ENCODE measurements at places on chromosomes 12 and 14. TPM values are rescaled to one million over a fixed set of nuclear protein-coding genes. Genes with fewer than 3 reads are reported as not detected.

MYH6 gene
- polyA plus RNA-seq: 0.03 TPM

KRT75 gene
- polyA plus RNA-seq: not detected

CTSG gene
- 0.18 TPM for polyA plus RNA-seq

DNA sequence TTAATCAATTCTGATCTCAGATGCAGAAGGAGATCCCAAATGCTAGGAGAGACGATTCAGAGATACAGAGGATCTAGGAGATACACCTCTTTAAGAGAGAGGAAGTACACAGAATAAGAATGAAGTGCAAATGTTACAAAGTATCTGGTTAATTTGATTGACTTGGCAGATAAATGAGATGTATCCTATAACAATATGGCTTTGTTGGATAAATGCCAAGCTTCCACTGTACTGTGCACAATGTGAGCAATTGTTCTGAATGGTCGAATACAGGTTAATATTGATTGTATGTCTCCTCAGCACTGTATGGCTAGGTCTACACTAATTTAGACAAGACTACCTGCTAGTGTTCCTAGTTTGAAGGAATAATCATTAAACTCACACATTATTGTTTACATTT is 119.6 kb upstream of the PTPRB start:
- DNase-seq: no peak

- no peak for DNase-seq
Measured at GRCh38 chr12:68159681-68160304, at the start of gene IFNG. Gene IFNG, minus strand, starts transcription at chr12:68159740. Its CDS starts 125 bp downstream, at chr12:68159615.

SNRPF gene
- 43.6 TPM for polyA plus RNA-seq

DNA sequence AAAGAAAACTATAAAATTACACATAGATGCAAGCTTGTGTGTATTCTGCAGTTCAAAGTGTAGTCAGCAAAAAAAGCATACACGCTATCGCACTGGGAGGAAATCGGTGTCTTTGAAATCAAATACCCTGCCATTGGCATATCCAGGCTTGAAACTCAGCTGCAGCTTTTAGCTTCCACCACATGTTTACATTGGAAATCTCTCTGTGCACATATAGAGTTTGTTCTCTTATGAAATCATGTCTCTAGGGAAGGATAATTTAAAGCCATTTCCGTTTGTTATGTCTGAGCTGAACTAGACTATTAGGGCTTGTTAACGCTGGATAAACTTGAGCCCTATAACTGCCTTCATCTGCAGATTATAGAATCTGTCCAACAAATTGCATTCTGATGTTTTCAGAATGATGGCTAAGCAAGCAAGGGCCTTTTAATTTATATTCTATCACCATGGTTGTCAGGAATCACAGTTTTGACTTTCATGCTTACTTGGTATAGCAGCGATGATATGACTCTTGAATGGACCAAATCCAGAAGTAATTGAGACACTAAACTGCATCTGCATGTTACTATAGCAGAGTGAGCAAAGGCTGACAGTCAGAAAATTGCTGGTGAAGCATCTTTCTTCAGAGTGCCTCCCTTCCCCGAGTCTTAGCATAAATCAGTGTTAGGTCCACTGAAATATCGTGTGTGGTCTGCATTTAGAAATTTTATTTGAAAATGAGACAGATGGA is 442.8 kb downstream of the ZFP36L1 start:
- peak; percentile 57 for DNase-seq

DNA sequence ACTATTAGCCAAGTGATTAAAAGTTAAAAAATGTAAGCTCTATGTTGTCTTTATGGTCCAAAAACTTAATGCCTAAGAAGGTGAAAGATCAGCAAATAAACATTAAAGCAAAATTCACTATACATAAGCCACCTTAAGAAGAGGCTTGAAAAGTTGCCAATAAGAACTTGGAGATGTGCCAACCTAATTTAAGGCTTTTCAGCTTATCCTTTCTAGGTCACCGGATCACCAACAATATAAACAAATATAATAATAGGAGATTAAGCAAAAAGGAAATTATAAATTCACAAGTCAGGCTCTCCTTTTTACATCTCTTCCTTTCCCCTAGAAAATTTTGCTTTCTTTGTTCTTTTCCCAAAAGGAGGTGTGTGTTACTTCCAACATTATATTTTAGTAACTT is 30.9 kb downstream of the SLC2A3 start:
- DNase-seq: no peak

- no peak for DNase-seq
Measured at GRCh38 chr12:54523637-54524036, 25.8 kb upstream of the PDE1B start.

DNA sequence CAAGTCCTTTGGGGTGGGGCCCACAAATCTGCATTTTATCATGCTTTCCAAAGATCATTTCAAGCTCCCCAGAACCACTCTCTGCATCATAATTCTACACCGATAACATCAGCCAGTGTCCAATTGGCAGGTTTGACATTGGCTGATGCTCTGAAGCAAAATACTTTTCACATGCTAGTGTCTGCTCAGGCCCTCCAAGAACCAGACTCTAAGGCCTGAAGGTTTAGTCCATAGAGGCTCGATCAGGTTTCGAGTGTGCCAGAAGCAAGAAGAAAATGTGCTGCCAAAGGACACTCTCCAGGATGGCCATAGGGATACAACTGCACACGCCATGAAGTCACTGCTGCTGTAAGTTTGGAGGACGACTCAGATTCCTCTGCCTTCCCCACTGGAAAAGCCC is 280.3 kb downstream of the KSR2 start:
- DNase-seq: no peak

RTL1 gene
- 0.16 TPM for polyA plus RNA-seq

- DNase-seq: no peak
Measured at GRCh38 chr12:131539381-131539780, 171.5 kb upstream of the SFSWAP start.

DNA sequence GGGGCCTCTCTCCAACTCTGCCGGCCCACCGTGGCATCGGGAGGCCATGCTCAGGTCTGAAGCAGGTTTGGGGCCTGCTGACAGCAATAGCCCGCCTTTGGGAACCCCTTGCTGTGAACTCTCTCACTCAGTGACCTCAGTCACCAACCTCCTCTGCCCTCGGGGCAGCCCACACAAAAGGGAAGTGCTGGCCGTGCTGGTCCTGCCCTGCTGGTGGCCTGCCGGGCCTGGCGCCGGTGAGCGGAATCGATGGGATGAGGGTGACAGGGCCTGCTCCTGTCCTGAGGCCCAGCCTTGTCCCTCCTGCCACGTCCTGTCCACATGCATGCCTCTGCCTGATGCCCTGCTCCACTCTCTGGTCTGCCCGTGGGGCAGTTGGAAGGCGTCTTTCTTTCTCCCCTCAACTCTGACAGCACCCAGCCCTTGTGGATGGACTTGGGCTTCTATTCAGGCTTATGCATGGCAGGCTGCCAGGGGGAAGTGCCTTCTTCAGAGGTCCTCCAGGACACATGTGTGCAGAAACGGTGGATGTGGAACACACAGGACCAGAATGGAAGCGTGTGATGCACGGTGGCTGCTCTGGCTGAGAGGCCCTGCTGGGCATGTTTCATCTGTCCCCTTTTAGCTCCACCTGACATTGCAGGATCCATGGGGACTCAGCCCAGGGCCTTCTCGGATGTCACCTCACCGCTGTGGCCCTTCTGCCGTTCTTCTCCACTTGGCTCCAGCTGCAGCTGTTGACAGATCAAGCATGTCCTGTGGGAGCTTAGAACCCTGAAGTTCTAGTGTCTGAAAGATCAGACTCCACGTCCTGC is 31.9 kb downstream of the IL31 start:
- no peak for DNase-seq

GRCh38 chr14:23240661-23241060 is 2.9 kb downstream of the RNF212B start:
- DNase-seq: no peak

GRCh38 chr14:90785471-90785870 is 30.8 kb downstream of the TTC7B start:
- DNase-seq: no peak

BCAT1 gene
- 6.1 TPM for polyA plus RNA-seq

- DNase-seq: no peak
Measured at GRCh38 chr14:100339766-100340422, 16.8 kb downstream of the SLC25A47 start.

GRCh38 chr12:70367258-70368141 is 1.4 kb downstream of the KCNMB4 start:
- DNase-seq: peak; percentile 61

GRCh38 chr12:45655743-45656142 is 73.8 kb upstream of the ARID2 start:
- DNase-seq: no peak

DNA sequence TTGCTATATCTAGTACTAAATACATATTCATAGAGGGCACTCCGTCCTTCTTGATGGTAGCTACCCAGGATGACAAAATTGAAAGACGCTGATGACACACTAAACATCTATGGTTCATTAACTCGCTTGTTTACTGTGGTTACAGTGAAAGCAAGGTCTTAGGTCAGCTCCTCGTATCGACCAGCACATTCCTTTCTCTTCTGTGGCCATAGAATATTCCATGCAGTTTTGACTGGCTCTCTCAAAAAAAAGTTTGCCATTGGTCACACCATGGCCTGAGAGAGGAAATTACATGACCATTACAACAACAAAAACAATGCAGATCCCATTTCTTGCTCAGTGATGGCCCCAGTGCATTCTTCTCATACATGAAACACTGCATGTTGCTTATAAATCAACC is 411.4 kb upstream of the SOX5 start:
- DNase-seq: no peak

PRH2 gene
- polyA plus RNA-seq: 0.55 TPM

- no peak for DNase-seq
Measured at GRCh38 chr12:39830171-39830570, 210.6 kb upstream of the ABCD2 start.

STAC3 gene
- polyA plus RNA-seq: 4.0 TPM

GRCh38 chr14:93009471-93010129 is 86.7 kb downstream of the CHGA start:
- DNase-seq: no peak

DNA sequence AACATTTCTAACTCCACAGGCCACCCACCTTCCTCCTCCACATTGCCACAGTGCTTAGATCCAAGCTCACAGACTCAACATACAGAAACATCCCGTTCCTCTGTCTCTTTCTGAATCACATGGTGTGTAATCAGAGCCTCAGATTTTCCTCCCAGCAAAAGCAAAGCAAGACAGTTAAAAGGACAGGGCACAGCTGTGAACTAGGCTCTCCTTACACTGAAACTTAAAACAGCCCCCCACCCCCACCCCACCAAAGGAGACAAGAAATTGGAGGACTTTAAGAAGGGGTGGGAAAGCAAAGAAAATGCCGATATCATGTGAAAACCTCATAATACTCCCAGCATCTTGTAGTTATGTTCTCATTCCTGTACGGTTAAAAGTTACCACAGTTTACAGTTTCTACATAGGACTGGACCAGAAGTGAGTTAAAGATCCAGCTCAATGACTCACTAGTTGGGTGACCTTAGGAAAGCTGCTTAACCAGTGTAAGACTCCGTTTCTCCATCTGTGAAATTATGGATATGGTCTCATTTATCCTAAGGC is 4.8 kb downstream of the YBX3 start:
- no peak for DNase-seq

SPX gene
- 3.5 TPM for polyA plus RNA-seq

- DNase-seq: no peak
Measured at GRCh38 chr12:48019639-48020265, 15.5 kb upstream of the COL2A1 start.

C12orf42 gene
- polyA plus RNA-seq: 0.16 TPM

- DNase-seq: no peak
Measured at GRCh38 chr12:126233625-126234024, 1168.4 kb downstream of the AACS start.

All from large intestine (tissue), 12 donors.